Astrocyte of the cerebellum (primary cell): ENCODE measurements at places on chromosomes 6 and 20.

- DNase-seq, result no peak
Measured at GRCh38 chr6:11323666-11324452, 91.4 kb upstream of the NEDD9 start.

DNA sequence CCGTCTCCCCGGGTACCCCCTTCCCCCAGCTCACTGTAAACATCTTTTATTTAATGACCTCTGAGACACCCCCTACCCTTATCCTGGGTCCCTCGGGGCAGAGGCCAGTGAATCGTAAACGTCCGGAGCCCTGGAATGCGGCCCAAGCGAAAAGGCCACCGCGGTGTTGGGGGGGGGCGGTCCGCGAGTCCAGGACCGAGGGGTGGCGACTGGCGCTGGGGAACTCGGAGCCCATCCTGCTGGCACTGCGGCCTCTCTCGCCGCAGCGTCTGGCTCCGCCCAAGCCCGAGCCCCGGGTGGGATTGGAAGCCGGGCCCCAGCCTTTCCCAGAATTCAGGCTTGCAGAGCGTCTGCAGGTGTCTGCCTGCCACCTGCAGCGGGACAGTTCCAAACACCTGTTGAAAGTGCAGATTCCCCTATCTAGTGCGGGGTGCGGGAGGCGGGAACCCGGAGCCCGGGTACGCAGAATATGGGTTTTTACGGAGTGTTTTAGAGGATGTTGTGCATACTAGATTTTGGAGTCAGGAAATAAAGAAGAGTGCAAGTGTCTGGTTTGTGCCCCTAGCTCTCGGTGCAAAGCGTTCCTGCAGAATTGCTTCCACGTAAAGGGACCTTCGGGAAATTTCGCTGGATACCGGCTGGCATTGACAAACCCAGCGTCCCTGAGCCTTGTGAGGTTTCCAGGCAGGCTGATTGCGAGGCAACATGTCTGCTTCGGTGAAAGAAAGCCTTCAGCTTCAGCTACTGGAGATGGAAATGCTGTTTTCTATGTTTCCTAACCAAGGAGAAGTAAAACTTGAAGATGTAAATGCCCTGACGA is 800 bp downstream of the RWDD2A start:
- DNase-seq, result no peak

- no peak for DNase-seq
Measured at GRCh38 chr6:105607636-105608621, 205.0 kb upstream of the PREP start.

- DNase-seq, result no peak
Measured at GRCh38 chr20:19211661-19212468, 577 bp upstream of the SLC24A3 start.

- DNase-seq, result no peak
Measured at GRCh38 chr6:125748406-125749172, 843 bp upstream of the HEY2 start.

DNA sequence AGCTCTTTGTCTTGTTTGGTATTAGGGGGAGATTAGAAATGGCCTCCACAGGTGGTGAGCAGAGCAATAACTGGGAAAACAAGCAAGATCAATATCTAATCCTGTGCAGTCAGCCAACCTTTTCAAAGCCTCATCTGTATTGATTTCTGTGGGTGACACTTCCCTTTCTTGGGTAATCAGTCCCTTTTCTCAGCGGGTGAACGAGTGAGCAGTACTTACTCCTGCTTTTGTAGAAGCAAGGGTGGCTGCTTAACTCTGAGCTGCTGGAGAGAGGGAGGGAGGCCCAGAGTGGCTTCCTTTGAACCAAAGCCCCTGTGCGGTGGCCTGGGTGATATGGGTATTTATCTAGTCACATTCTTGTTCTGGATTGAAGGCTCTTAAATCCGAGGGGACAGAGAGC is 254.8 kb upstream of the CHD6 start:
- DNase-seq, result no peak

- DNase-seq, result no peak
Measured at GRCh38 chr20:50930139-50930975, 880 bp downstream of the ADNP start.

DNA sequence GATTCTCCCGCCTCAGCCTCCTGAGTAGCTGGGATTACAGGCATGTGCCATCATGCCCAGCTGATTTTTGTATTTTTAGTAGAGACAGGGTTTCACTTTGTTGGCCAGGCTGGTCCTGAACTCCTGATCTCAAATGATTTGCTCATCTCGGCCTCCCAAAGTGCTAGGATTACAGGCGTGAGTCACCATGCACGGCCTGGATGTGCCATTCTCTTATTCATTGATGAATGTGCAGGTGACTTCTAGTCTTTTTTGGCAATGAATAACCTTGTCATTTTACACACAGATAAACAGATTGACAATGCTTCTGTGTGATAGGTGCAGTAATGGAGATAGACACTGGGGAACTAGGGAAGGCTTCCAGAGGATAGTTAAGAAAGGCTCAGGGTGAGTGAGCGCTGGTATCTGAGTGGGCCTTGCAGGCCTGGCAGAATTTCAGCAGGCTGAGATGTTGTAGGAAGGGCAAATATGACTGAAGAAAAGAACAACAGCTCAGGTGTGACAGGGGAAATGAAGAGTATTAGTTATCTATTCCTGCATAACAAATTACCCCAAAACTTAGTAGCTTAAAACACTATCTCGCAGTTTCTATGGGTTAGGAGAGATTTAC is 23.3 kb downstream of the PPARD start:
- no peak for DNase-seq
